ENCODE measurements at places on chromosomes 16 and 17.
A peak's percentile ranks its signal among the peaks of the same experiment; 100 is the strongest.

DNA sequence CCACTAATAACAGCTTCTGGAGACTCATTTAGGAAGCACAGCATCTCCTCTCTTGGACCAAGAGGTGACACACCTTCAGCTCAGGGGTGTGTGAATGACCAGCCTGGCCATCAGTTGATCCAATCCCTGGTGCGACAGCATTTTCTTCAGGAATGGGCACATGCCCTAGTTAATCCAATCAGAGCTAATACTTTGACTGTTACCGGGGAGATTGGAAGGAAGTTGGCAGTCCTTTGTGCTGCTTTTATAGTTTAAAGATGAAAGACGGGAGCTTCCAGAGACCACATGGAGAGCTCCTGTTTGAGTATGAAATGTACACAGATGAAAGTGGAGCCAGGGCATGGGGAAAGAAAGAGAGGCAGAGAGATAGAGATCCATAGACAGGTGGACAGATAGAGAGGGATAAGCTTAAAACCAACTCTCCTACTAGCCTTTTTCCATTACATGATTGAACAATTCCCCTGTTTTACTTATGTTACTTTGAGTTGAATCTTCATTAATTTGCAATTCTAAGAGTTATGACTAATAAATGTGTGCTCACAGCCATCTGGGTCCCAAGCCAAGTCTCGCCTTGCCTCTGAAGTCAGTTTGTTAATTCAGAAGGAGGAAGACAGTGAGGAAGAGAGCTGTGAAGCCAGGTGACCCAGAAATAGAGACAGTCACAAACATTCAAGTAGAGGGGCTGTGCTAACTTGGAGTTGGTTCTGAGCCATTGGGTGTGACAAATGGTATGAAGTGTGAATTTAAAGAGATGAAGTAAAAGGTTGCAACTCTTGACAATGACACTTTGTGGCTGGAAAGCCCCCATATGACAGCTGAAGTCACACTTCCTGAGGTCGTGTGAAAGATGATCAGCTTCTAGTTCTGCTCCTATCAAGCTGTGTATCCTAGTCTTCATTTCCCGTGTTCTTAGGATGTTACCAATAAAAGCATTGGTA lies 120.0 kb upstream of the GOT2 start:
- no peak for DNase-seq

GRCh38 chr17:31581491-31581890 lies 190.0 kb downstream of the RAB11FIP4 start:
- DNase-seq, result no peak

GRCh38 chr17:66407864-66408263 lies 105.5 kb downstream of the PRKCA start:
- no peak for DNase-seq

- no peak for DNase-seq
Observed at GRCh38 chr16:55839115-55839514, 6.2 kb upstream of the CES1 start.

GRCh38 chr17:4509401-4509800 lies 10.7 kb downstream of the SPNS2 start:
- DNase-seq, result no peak

- no peak for DNase-seq
Observed at GRCh38 chr16:15539197-15539596, 103.8 kb downstream of the MARF1 start.

DNA sequence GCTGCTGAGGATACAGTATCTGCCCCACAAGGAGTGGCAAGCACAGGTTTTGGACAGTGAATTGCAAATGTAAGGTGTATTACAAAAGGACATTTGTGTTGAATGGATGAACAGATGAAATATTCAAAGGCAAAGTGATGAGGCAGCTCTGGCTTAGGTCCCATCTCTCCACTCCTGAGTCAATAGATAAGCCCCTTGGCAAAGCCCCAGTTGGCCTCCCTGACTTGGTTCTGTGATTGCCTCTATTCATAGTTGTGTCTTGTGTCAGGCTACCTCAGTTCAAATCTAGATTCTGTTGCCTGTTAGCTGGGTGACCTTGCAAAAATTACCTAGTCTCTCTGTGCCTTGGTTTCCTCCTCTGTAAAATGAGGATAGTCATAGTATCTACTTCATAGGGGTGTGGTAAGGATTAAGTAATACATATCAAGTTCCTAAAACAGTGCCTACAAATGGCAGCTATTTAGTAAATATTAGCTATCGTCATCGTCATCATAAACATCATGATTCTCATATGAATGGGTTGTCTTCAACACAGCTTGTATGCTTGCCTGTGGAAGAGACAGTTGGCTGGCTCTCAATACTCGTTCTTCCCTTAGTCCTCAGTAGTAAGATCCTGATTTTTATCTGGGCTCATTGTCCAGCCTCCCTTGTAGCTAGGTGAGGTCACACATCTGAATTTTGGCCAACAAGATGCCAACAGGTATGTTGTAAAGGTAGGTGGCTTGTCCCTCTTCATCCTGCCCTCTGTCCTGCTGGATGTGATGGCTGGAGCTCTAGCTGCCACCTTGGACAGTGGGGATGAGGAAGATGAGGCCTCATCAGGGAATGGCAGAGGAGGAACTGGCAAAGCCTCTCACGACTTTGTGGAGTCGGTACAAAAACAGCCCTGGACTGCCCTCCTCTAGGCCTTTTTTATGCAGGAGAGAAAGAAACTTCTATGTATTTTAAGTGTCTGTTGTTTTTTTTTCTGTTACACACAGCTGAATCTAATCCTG lies 2.1 kb upstream of the MFAP4 start:
- no peak for DNase-seq

DNA sequence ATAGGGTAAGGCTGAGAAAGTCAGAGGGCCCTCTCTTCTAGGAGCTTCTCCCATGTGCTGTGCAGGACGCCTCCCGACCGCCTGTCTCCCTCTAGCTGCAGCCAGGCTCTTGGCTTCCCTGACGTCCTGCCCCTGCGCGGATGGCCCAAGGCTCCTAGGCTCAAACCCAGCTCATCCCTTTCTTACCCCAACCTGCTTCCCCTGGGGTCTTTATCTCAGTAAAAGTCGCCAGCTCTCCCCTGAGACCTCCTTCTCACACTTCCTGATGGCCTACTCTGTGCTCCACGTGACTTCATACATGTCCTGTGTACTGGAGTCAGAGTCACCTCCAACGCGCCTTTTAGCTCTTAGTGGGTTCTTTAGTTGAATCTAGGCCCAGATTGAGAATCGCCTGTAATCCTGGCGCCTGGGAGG lies 1.1 kb upstream of the ZNF747 start:
- DNase-seq, result peak; percentile 50

GRCh38 chr17:43546319-43547188 lies at the start of gene ETV4:
TSS of gene ETV4 (minus strand) at chr17:43546340. CDS start at chr17:43545617, 723 bp downstream.
- peak; percentile 76 for DNase-seq

- DNase-seq, result no peak
Observed at GRCh38 chr16:6146874-6147425, 1049.4 kb upstream of the EEF2KMT start.

DNA sequence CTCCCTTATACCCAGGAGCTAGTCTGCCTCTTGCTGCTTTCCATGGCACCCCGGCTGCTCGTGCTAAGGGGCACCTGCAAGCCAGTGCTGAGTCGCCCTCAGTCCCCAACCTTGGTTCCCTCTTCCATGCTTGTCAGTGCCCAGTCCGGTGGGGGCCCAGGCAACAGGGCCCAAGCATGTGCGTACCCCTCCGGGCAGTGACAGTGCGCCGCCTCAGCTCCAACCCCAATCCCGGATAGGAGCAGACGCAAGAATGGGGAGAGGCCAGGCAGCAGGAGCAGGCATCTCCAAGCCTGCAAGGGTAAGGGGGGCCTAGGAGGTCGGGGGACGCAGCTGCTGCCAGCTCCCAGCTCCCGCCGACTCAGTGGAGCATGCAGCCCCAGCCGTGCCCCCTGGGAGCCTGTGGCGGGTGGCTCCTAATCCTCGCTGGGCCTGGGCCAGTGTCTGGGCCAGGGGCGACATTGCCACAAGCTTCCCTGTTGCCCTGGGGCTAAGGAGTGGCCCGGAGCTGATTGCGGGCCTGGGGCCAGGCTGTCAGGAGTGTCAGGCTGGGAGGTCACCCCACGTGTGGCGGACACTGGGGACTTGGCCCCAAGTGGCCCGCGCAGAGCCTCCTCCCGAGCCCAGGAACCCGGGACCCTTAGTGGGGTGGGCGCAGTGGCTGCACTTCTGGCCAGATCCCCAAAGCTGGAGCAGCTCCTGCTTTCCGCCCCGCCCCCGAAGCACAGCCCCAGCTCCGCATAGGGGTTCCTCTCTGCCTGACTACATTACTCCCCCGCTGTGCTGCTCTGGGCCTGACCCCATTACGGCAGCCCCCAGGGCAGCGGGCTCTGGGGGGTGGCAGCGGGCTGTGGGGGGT lies 9.8 kb downstream of the CPD start:
- no peak for DNase-seq

GRCh38 chr17:55442953-55443683 lies 21.5 kb upstream of the MMD start:
- no peak for DNase-seq

GRCh38 chr17:2990396-2990795 lies 73.0 kb downstream of the OR1D5 start:
- no peak for DNase-seq

DNA sequence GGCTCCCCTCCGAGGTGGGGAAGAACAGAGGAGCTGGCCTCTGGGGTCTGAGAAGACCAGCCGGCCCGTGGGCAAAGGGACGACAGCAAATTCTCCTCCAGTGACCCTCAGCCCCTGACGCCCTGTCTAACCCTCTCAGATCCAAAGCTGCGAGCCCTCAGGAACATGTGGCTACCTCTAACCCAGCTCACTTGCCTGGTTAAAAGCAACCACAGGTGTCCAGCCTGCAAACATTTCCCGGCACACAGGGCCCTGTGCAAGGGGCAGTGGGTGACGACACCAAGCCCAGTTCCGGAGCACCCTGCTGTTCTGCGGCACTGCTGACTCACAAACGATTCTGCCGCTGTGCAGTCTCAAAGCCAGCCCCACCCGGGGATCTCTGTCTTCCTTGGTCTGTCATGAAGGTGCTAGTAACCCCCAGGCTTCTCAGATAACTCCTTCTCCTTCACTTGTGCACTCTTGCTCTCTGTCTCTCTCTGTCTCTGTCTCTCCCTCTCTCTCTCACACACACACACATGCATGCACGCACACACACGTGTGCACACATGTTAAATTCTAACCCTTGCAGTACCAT lies 23.0 kb downstream of the WNT3 start:
- DNase-seq, result no peak

DNA sequence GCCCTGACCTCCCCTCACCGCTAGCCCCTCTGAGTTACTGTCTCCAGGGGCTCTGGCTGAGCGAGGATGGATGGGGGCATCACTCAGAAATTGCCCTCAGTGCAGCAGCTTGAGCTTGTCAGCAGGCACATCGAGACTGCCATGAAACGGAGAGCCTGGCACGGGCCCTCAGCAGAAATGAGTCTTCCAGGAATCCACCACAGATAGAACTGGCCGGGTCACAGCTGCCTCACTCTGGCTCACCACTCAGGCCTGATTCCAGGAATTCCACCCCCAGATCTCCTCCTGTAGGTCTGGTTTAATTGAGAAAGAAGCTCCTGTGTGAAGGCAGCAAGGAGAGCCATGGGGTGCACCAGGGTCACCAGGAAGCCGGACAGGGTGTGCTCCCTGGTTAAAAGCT lies 85.5 kb downstream of the GSG1L start:
- no peak for DNase-seq

DNA sequence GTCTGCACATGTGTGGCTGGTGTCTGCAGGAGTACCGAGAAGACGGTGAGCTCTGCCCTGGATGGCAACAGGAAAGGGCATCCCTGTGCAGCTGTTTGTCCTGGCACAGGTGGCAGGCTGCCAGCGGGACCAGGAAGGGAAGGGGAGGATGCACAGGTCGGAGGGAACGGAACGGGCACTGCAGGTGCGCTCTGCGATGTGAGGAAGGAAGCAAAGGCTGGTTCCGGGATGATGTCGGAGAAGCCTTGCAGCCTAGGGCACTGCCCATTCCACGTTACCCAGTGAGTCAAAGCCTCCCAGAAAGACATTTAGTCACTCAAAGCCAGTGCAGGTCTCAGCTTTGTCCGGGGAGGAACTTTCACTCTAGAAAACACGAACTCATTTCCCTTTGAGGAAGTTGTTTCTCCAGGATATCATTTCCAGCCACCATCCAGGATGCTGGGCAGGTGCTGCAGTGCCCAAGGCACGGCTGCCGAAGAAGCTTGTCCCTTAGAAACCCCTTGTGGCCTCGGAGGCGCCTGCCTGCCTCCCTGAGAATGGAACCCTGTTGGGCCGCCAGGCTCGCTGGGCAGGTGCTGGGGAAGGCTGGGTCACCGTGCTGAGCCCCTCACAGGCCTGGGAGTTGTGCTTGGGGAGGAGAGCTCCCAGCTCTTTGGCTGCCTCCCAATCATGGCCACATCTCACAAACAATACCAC lies 4.5 kb upstream of the TMEM235 start:
- DNase-seq, result no peak

- no peak for DNase-seq
Observed at GRCh38 chr17:29710520-29710884, 87.8 kb upstream of the CORO6 start.

- DNase-seq, result no peak
Observed at GRCh38 chr17:35087731-35088355, 24.3 kb upstream of the RFFL start.

DNA sequence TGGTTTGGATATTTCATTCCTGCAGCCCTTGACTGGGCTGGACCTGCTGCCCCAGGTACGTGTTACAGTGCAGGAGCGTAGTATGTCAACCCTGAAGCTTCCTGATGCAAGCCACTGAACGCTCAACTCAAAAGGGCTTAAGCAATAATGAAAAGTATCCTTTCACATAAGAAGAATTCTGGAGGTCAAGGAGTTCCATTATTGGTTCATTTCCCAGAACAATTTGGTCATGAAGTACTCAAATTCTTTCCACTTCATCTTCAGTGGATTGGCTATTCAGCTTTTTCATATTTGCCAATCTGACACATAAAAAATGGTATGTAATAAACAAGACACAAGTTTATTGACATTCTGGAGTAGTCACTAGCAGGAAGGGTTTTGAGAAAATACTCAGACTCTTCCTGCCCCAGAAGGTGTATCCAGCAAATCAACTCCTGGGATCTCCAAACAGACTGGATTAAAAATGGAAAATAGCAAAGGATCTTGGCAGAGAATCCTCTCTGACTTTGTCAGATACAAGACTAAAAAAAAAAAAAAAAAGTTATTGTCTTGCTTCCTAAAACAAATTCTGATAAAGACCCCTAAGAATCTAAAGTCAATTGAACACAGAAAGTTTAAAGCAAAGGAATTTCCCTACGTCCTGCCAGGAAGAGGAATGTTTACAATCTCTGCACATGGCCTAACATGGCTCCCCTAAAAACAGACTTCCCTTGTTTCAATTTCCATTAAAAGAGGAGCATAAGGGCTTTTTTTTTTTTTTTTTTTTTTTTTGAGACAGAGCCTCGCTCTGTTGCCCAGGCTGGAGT lies 37.5 kb upstream of the WSB1 start:
- no peak for DNase-seq

DNA sequence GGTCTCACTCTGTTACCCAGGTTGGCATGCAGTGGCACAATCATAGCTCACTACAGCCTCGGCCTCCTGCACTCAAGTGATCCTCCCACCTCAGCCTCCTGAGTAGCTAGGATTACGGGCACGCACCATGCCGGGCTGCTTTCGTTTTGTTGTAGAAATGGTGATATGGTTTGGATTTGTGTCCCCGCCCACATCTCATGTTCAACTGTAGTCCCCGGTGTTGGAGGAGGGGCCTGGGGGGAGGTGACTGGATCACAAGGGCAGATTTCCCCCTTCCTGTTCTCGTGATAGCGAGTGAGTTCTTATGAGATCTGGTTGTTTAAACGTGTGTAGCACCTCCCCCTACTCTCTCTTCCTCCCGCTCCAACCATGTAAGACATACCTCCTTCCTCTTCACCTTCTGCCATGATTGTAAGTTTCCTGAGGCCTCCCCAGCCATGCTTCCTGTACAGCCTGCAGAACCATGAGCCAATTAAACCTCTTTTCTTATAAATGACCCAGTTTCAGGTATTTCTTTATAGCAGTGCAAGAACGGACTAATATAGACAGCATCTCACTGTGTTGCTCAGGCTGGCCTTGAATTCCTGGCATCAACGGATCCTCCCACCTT lies 6.0 kb downstream of the PDZD9 start:
- DNase-seq, result no peak
